C1 segment of cervical spinal cord (tissue), 14 donors: ENCODE measurements at places on chromosomes 7 and 10.

DNA sequence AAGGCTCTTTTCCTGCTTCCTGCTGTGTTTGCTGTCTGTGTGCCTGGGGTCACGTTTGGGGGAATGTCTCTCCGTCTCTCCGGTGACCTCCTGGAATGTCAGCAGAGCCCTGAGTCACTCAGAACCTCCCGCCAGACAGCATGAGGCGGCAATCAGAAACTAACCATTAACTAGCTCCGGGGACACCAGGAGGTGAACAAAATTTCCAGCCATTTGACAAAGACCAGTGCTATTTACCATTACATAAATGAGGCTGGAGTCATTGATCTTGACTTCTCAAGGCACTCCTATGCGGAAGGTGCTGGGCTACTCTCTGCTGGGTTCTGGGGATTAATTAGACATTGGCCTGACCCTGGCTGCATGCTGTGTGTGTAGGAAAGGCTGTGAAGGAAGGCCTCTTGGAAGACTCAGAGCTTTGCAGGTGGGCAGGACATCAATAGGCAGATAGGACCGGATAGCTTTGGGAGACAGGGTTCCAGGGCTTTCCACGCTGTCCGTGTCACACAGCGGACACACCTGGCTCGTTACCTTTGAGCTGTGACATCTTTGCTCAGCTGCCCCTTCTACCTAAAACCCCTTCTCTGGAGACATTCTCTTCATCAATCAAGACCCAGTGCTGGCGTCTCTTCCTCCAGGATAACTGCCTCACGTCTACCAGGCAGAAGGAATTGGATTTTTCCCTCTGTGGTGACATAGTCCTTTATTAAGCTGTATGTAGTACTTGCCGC lies 77.0 kb downstream of the PFKFB3 start:
- DNase-seq: no peak

DNA sequence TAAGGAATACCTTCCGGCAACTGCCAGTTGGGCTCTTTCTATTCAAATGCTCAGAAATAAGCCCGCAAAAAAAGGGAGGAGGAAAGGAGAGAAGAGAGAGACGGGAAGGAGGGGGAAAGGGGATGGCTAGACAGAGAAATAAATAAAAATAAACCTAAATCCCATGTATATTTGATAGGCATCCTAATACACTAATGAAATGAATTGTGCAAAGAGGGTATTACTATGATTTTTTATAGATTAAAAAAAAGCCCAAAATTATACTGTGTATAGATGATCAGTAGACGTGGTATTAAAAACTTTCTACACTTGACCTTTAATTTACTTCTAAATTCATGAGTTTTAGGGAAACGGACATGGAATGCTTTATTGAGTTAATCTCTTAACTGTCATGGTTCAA lies 89.9 kb downstream of the HBP1 start:
- DNase-seq: no peak

DNA sequence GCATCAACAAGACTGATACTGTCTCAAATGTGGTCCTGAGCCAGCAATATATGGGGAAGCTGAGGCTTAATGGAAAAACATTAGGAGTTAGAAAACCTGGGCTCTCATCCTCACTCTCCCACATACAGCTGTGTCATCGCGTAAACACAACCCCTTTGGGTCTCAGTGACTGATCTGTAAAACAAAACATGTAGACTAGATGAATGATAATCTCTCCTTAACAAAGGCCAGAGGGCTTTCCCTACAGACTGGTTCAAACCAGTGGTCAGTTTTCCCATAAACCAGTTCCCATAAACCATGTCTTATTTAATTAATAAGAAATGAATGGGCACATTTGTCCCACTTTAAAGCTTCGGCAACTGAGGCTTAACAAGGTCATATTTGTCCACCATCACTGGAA lies 48.1 kb downstream of the OSBPL3 start:
- DNase-seq: no peak

DNA sequence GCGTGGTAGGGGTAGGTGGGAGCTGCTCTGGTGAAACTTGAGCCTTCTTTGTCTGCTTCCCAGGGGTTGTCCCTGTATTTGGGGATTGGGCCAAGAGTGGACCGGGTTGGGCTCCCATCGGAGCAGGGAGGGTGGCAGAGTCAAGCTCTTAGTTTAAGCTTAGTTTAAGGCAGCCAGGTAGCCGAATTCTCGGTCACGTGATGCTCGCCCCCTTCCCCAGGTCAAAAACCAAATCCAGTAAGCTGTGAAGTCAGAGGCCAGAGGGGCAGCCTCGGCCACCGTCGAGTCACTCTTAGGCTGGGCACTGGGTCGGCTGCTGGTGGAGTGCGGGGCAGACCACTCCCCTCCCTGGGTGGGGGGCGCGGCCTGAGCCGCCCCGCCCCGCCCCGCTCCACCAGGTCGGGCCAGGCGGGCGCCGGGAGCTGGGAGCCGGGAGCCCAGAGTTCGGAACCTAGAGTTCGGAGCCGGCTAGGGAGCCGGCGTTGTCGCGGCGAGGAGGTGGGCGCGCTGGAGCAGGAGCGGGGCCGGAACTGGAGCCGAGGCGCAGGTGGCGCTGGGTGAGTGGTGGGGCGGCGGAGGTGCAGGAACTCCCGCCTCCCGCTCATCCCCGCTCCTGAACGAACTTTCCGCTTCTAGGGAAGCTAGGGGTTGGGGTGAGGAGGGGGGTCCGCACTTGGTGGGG lies 2.8 kb upstream of the LZTS2 start:
- DNase-seq: no peak

DNA sequence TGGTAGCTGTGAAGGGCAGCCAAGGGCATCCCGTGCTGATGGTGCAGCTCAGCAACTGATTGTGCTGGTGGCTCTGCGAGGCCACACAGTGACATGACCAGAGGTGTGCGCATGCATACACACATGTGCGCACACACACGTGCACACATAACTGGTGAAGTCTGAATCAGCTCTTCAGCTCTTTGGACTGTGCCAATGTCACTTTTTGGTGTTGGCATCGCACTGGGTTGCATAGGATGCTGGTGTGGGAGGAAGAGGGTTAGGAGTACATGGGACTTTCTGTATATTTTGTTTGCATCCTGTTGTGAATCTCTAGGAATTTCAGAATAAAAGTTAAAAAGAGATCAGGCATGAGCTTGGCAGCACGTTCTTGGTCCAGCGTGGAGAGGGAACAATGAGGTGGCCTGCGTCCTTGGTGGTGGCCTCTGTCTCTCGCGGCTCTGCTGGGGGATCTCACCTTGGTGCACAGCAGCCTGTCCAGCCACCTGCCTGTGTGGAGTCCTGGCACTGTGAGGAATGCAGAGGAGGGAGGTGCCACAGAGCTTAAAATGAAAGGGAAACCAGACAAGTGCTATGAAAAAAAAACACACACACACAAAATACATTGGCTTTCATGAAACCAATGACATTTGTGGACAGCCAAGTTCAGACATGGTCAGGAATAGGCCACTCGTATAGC lies 124.0 kb downstream of the TRRAP start:
- DNase-seq: no peak

DNA sequence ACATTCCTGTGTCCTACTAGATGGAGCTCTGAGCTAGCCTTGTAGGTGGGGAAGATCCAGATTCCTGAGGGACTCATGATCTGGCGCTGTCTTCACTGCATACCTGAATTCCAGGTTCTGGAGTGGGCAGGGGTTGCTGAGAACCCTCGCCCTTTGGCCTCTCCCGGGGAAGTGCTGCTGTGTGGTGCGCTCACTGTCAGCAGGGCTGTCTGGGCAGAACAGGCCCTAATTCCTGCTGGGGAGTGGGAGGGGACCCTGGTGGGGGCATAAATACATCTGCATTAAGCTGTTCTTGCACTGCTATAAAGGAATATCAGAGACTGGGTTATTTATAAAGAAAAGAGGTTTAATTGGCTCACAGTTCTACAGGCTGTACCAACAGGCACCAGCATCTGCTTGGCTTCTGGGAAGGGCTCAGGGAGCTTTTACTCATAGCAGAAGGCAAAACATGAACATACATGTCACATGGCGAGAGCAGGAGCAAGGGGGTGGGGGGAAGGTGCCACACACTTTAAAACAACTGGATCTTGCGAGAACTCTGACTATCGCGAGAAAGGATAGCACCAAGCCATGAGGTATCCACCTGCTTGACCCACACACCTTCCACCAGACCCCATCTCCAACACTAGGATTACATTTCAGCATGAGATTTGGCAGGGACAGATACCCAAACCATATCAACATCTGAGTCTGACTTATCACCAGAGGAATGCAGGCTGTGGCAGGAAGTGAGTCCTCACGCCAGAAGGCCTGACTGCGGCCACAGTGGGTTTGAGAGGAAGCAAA lies 115.0 kb downstream of the ADCY1 start:
- no peak for DNase-seq

GRCh38 chr10:125201108-125201524 lies 40.8 kb upstream of the CTBP2 start:
- DNase-seq: no peak

DNA sequence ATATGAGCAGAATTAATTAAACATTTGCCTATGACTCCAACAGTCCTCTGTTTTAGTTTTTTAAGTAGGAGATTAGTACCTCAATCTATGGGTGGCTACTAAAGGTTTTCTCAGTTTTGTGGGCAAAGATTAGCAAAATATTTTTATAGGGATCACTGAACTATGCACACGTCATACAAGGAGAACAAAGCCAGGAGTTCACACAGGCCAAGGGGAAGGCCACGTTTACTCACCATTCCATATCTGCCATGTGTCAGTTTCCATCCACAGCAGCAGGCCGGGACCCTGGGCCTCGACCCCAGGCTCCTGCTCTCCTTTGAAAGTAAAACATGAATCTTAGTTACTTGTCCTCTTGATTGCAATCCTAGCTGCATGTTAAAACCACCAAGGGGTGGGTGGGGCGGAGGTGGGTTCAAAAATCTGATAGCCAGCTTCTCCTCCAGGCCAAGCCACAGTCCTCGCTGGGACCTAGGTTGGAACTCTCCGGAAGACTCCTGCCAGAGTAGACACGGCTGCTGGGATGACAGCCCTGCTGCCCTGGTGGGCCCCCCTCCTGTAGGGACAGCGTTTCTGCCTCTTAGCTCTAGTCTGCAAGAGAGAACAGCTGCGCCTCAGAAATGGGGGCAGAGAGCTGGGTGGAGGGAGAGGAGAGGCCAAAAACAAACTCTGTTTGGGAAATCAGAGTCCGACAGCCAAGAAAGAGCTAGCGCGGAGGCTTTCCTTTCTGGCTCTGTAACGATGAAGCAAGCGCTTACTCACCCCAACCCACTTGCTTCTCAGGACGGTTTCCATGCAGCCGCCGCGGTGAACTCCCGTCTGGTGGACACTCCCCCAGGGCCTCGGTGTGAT lies 35.6 kb downstream of the PITRM1 start:
- DNase-seq: peak; percentile 87

DNA sequence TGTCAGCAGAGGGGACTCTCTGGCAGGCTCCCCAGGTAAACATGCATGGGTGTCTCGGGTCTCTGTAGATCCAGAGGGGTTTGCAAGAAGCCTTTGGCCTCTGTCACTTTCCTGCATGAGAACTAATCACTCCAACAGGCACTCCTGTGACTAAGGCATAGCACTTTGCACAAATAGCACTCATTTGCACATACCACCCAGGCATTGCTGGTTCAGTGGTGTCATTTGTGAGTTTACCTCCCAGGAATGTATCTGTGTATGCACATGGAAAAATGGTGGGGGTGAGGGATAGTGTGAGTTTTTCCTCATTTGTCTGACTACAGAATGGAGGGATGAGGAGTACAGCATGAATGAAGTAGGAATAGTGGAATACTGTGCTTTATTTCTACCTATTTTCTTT lies 39.5 kb downstream of the CNNM1 start:
- DNase-seq: no peak

- no peak for DNase-seq
Observed at GRCh38 chr10:23974746-23975272, 234.1 kb upstream of the KIAA1217 start.

- no peak for DNase-seq
Observed at GRCh38 chr10:89549510-89549909, 14.1 kb upstream of the SLC16A12 start.

DNA sequence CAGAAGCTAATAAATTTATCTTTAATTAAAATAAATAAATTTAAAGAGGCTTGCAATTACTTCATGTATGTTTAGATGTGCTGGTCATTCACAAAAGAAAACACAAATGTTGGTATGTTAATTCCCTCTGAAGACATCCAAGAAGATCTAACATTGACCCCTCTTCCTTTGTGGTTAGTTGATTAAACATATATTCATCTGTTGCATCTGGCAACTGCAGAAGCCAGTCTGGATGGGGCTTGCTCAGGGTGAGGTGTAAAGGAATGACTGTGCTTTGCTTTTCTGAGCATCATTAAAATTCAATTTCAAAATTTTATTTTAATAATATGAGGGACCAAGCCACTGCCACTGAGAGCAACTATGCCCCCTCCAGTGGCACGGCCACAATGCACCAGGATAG lies 36.4 kb upstream of the FERD3L start:
- DNase-seq: no peak

DNA sequence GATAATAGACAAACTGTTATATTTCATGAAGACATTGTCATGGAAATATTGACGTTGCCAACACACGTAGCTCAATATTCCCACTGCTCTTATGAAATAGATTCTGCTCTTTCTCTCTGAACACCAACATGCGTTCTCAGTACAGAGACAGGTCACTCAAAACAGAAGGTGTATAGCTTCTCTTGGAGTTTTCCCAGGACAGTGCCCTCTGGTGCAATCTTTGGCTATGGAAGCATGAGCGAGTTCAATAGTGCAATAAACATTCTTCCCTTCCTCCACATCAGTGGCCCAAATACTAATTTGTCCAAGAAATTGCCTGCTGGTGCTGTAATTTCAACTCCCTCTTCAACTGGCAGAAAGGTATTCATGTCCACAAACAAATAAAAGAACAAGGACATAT lies 145.3 kb downstream of the MAGI2 start:
- no peak for DNase-seq

GRCh38 chr7:75993689-75994387 lies 557 bp downstream of the TMEM120A start:
- DNase-seq: peak; percentile 49

DNA sequence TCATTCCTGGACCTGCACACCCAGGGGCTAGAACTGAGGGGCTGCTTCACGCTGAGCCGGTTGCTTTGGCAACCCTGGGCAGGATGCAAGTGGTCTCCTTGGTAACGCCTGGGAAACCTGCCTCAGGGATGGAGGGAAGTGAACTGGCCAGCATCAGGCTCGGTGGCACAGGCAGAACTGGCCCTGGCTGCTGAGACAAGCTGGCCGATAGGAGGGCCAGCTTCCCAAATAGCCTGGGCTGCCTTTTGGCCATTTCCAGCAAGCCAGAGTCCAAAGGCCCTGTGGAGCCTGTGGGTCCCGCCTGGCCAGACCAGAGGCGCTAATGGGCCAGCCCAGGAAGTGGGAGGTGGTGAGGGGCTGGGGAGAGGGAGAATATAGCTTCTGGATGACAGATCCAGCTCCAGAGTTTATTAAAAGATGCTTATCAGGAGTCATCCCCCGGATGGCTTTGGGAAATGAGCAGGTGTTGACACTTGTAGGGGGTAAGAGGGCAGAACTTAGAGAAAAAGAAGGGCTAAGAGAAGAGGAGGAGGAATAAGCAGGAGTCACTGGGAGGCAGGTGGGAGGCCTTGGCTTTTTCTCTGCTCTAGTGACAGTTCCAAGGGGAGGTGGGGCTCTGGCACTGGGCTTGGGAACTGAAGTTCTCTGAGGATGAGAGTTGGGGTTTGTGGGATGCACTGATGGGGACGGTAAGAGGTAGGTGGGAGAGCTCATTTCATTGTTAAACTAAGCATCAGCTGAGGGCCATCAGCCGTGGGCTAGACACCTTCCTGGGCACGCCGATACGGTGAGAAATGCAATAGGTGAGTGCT lies 9.6 kb downstream of the NEURL1 start:
- DNase-seq: no peak
